ENCODE measurements at places on chromosomes 1 and 21.

DNA sequence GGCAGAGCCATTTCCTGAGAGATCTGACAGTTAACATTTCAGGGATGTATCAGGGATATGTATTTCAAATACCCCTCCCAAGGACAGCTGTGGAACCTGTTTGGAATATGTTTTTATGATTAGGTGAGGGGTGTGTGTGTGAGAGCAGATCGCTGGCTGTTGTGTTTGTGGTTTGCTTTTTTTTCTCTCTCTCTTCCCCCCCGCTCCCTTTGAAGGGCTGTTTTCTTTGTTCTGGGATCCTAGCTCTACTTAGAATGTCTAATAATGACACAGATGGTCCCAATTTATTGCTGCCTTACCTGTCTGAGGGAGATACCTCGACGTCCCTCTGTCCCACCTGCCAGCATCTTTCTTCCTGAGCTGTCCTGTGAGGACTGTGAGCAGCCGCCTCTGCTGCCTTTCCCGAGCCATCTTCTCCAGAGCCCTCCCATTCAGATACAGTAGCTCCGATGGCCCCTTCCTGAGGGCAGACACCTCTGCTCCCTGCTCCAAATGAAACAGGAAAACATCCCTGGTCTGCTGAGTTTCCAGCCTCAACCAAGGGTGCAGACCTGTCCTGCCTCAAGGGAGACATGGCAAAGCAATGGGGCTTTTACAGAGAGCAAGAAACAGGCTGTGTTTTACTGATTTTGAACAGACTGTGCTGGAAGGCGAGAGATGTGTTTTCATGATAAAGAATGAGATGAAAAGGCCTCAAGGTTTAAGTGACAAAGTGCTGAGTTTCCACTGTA is 138.0 kb upstream of the TNR start:
- no peak for DNase-seq

- no peak for DNase-seq
Observed at GRCh38 chr21:44761011-44761729, 40.5 kb downstream of the UBE2G2 start.

DNA sequence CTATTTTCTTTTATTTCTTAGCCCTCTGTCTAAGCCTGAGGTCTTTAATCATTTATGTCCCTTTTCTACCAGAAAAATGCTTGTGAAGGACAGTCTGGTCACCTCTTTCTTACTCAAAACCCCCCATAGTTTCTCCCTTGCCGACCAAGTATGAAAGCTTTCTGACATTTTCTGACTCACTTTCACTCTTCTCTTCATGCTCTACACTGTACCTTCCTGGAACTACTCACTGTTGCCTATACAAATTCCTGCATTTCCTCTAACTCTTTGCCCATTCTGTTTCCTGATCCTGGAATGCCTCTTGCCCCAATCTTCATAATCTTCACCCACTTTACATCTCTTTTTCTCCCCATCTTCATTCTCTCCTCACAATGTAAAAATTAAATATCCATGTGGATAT is 380.0 kb downstream of the HHIPL2 start:
- DNase-seq = no peak

- no peak for DNase-seq
Observed at GRCh38 chr1:24762133-24762676, 17.0 kb downstream of the CLIC4 start.

GRCh38 chr1:51535006-51535592 is 16.0 kb upstream of the EPS15 start:
- DNase-seq = no peak
